ENCODE measurements at places on chromosomes 16 and 17.
A peak's percentile ranks its signal among the peaks of the same experiment; 100 is the strongest.

DNA sequence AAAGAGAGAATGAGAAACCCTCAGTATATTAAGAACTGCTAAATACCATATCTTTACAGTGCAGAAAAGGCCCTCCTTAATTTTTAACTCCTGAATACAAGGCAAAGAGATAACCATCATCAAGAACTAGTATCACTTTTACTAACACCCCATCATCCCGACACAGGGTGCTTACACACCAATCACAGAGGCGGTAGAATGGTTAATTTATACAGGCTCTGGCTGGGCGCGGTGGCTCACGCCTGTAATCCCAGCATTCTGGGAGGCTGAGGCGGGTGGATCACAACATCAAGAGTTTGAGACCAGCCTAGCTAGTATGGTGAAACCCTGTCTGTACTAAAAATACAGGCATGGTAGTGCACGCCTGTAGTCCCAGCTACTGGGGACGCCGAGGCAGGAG, 4.2 kb downstream of the PSMD12 start:
- no peak for DNase-seq

- no peak for DNase-seq
These were observed 18.8 kb downstream of the CDK5RAP3 start for GRCh38 chr17:47989700-47990099.

- DNase-seq, result no peak
These were observed 87.2 kb upstream of the IRX3 start for GRCh38 chr16:54373534-54374520.

DNA sequence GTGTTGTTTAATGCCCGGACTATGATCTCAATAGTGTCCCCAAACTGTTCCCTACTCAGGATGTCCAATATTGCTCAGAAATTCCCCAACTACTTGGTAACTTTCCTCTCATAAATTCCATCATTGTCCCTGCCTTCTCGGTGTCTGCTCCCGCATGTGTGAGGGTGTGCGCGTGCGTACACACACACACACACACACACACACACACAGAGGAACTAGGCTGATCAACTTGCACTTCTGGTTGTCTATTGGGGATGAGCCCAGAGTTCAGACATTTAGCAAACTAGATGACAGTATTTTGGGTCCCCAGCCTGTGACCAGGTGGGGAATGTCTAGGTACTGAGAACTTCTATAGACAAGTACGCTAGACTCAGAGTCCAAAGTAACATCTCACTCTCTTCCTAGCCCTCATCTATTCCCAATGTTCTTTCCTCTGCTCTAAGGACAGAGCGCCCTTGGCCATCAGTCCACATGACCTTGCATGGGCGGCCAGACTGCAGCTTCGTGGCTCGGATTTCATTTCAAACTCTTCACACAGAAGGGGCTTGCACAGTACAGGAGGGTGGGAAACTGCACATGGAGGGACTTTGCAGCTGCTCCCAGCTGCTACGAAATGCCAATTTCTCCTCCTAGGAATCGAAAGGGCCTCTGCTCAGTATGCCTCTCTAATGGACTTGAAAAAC, 5.3 kb downstream of the HS3ST3A1 start:
- DNase-seq, result no peak

- no peak for DNase-seq
These were observed 1.0 kb downstream of the AMZ2 start for GRCh38 chr17:68248891-68249290.

DNA sequence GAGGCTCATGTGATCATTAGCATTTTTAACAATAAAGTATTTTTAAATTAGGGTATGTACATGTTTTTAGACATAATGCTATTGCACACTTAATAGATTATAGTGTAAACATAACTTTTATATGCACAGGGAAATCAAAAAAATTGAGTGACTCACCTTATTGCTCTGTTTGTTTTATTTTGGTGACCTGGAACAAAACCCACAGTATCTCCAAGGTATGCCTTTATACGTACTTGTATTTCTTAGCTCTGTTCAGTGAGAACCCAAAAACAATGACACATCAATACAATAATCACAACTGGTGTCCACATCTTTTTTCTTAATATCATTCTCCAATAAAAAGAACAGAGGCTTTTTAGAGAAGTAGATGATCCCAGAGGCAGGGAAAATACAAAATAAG, 112.2 kb downstream of the CYB561 start:
- DNase-seq, result no peak

- peak; percentile 81 for DNase-seq
These were observed 226.6 kb upstream of the RPL38 start for GRCh38 chr17:73976676-73977521.

GRCh38 chr16:48420437-48420836, 35.2 kb upstream of the SIAH1 start:
- no peak for DNase-seq

DNA sequence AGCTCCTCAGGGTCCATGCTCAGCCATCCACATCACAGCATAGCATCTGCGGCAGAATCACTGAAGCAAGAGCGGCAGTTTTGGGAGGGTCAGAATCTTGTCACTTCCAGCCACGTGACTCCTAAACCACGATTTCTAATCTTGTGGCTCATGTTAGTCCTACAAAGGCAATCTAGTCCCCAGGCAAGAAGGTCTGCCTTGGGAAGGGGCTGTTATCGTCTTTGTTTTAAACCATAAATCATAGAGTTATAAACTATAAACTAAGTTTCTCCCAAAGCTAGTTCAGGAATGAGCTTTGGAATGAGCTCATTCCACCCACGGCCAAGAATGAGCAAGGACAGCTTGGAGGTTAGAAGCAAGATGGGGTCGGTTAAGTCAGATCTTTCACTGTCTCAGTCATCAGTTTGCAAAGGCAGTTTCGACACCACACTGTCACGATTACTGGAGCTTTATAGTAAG, 20.8 kb upstream of the DNAH17 start:
- no peak for DNase-seq

DNA sequence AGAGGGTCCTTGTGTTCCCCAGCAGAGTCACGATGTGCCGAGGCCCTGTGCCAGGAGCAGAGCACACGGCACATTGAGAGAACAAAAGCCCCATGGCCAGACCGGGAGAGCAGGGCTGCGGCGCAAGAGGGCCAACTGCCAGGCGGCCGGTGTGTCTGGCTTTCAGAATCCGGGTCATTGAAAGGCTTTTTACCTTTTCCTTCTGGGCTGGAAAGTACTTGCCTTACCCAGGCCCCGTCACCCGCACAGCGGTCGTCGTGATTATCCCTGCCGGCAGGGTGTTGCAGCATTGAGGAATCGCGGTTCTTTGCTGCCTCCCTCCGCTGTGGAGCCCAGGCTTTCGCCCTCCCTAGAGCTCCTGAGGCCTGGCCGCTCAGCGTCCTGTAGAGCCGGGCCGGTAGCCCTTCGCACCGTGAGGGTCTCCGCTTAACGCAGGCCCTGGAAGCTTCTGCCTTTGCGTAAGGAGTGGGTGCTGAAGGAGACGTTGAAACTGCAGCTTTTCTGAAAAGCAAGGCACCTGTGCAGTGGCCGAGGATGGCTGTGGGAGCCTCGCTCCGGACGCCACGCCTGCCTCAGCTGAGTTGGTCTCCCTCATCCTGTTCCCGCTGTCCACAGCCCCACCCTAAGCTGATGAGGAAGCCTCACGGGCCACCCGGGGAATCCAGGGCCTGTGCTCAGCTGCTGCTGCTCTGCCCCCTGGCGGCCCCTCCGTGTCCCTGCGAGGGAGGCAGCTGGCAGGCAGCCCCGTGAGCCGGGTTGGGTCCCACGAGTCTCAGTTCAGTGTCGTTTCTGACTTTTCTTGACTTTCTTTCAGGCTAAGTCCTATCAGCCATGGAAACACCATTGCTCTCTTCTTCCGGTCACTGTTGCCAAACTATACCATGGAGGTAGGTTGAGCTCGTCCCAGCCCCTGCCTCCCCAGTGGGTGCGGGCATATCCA, 8.6 kb upstream of the MC1R start:
- DNase-seq, result no peak

GRCh38 chr17:78069695-78070094, 58.9 kb downstream of the TMC6 start:
- no peak for DNase-seq

DNA sequence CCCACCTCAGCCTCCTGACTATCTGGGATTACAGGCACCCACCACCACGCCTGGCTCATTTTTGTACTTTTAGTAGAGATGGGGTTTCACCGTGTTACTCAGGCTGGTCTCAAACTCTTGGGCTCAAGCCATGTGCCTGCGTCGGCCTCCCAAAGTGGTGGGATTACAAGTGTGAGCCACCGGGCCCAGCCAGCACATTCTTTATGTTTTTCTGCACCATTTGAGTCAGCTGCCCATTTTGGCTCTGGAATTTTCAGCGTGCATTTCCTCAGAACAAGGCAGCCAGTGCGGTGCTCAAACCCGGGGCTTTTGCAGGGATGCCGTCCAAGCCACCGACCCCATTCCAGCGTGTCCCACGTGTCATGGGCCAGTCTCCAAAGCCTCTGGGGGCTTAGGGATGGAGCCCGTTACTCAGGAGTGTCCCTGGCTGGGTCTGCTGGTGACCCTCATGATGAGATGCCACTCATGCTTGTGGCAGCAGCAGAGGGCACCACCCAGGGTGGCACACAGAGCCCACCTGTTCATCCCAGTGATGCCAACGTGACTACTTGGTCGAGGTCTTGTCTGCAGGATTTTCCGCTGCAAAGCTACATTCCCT, 3.7 kb upstream of the RAB40C start:
- no peak for DNase-seq

DNA sequence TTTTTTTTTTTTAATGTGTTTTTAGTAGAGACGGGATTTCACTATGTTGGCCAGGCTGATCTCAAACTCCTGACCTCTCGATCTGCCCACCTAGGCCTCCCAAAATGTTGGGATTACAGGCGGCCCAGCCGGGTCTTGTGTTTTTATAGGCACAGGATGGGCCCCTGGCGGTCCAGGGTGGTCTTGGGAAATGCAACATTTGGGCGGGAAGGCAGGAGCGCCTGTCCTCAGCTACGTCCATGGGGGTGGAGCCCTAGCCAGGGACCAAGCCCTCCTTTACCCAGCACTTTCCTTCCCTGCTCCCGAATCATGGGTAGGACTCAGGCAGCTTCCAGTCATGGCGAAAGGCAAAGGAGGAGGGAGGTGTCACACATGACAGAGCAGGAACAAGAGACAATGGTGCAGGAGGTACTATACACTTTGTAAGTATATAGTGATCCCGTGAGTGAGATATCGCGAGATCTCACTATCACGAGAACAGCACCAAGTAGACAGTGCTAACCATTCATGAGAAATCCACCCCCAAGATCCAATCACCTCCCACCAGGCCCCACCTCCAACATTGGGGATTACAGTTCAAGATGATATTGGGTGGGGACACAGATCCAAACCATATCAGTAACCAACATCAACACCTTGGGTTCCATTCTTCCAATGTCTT, 226.7 kb upstream of the WSCD1 start:
- DNase-seq, result no peak

- DNase-seq, result no peak
These were observed 275.3 kb downstream of the PARN start for GRCh38 chr16:14354561-14355351.

- DNase-seq, result no peak
These were observed 52.4 kb downstream of the CA10 start for GRCh38 chr17:52106072-52106471.

- no peak for DNase-seq
These were observed 89.3 kb upstream of the CDYL2 start for GRCh38 chr16:80893686-80894085.

DNA sequence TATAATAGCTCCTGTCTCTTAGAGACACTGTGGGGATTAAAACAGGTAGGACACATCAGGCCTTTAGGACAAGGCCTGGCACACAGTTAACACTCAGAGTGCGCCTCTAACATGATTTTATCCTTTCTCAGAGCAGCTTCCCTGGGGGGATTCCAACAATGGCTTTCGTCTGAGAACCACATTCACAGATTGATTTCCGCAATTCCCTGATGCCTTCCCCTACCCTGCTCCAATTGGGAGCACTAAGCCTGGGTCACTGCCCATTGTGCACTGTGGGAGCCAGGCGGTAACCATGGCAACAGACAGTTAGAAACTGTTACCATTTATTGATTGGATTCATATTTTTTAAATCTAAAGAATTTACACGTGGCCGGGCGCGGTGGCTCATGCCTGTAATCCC, 5.9 kb upstream of the ALKBH5 start:
- no peak for DNase-seq

- DNase-seq, result no peak
These were observed 191.1 kb upstream of the CIBAR2 start for GRCh38 chr16:85303354-85303883.

- DNase-seq, result no peak
These were observed 9.2 kb downstream of the MMP15 start for GRCh38 chr16:58034774-58035173.

Data from NCI-H2107 (cell line).